Panc1 (cell line): ENCODE measurements at places on chromosomes 2 and 18. TPM values are rescaled to one million over a fixed set of nuclear protein-coding genes. Genes with fewer than 3 reads are reported as not detected.

DNA sequence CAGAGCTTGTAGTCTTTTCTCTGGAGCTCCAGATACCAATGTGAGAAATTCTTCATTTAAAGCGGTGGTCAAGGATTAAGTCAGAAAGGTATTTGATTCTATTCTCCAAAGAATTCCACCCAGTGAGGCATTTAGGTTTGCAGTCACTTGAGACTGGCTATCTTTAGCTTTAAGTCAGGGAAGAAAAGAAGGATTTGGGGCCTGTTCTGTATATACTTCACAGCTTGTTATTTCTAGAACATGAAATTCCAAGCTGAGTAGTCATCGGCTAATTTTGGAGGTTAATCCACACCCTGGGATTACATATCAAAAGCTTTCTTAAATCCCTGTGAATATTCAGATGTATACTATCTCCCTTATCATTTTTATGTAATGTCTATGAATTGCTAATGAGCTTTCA lies 39.4 kb downstream of the MYOM1 start:
- no peak for DNase-seq

The CENPA gene
- 55.0 TPM for total RNA-seq

GRCh38 chr2:124572934-124573634 lies 548.0 kb downstream of the CNTNAP5 start:
- DNase-seq, result no peak

DNA sequence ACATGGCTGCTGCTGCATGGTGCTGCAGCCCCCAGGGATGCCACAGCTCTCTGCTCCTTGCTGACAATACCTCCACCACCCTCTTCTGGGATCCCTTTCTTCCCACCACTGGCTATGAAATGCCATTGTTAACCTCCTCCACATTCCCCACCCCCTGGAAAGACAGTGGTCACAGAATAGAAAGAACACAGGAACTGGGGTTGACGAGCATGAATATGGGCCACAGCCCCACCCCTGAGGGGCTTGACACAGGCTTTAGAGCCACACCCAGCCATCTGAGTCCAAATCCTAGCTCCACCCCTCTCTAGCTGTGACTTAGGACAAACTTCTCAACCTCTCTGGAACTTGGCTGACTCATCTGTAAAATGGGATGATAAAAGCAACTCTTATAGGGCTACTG lies 47.3 kb downstream of the TMEM163 start:
- no peak for DNase-seq

- DNase-seq, result no peak
These were observed 27.2 kb downstream of the PXDN start for GRCh38 chr2:1717113-1717512.

The PTCD3 gene
- 93.9 TPM for total RNA-seq

DNA sequence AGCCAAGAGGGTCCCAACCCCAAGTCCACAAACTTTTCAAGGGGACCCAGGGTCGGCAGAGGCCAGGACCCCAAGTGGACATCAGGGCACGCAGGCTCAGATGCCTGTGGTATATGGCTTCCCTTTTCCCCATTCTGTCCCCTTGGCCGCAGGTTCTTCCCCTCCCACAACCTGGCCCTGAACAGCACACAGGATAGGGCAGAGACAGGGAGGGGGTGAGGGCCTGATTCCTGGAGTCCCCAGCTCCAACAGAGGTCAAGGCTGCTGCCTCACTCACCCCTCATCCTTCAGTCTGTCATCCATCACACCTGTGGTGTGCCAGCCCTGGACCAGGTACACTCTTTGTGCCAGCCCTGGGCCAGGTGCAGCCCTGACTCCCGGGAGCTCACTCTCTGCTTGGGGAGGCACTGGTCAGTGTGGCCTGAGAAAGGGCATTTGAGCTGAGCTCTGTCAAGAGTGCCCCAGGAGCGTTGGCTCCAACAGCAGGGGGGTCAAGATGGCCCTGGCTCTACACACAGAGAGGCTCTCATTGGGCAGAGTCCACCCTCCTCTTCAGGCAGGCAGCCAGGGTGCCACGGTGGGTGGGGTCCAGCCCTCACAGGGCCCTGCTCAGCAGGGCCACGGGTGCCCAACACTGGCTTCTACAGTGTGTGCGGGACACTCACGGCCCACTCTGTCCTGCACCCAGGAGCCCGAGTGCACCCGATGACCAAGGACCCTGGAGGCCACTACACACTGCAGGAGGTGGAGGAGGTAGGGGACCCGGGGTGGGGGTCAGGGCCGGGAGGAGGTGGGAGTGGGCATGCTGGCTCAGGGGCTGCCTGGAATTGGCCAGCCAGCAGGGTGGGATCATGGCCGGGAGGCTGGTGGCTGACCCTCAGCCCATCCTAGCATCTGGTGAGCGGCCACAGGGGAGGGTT lies 1.6 kb downstream of the AGXT start:
- DNase-seq, result no peak

GRCh38 chr2:20430461-20431300 lies 16.2 kb upstream of the RHOB start:
- no peak for DNase-seq

DNA sequence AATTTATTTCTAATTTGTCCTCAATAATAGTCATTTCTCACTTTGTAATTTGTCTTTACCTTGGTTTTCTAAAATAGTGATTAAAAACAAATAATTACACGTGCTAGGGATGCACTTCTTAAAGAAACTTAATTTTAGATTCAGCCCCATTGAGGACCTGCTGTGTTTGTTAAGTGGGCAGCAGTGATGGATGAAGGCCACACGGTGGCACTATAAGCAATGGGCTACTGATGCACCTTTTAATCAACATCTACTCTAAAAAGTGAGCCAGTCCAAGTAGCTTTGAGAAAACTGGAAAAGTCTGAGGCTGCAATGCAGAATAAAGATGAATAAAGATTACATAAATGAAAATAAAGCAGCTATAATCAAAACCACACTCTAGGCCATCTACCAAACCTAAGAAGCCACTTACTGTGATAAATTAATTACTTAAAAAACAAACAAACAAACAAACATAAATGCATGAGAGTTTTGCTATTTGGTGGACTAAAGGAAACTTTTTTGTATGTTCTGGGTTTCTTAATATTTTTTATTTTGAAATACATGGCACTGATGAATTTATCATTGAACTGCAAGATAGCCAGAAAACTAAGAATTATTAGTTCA lies 89.3 kb downstream of the PDE11A start:
- DNase-seq, result peak; percentile 33

GRCh38 chr2:2640371-2640770 lies 309.3 kb upstream of the MYT1L start:
- no peak for DNase-seq

The MBOAT2 gene
- total RNA-seq, result 34.8 TPM

GRCh38 chr2:128838244-128838643 lies 519.6 kb upstream of the HS6ST1 start:
- DNase-seq, result no peak

DNA sequence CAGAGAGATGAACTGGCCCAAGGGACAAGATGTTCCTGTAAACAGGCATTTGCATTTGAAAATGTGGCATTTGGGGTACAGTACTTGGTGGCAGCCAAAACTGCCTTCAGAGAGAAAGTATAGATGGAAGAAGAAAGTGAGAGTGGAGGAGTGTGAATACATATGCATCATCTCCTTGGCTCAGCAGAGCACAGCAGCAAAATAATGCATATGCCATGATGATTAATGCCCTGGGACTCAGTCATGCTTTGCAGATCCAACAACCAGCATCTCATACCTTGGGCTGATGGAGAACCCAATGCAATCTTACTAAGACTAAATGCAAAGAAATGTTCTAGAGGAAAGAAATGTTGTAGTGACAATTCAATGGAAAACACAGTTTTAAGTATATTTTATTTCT lies 29.7 kb upstream of the CYTIP start:
- DNase-seq, result no peak

- DNase-seq, result no peak
These were observed 319.9 kb downstream of the CMPK2 start for GRCh38 chr2:6545795-6546194.

DNA sequence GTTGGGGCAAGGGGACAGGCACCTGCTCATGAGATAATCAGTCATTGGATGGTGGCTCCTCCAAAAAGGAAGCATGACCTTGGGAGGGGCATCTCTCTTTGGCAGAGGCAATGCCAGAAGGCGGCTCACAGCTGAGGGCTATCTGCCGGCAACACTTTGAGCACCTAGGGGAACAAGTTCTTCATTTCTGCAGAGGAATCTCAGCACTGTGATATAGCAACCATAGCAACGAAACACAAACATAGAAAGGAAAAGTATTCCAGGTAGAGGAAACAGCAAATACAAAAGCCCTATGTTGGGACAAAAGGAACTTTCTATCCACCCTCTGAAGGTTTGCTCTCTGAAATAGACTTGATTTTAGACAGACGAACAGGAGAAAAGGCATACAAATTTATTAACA lies 89.1 kb upstream of the NEDD4L start:
- no peak for DNase-seq

The AFF3 gene
- 2.2 TPM for total RNA-seq

- DNase-seq, result no peak
These were observed 24.7 kb downstream of the COPS7B start for GRCh38 chr2:231810905-231811304.

DNA sequence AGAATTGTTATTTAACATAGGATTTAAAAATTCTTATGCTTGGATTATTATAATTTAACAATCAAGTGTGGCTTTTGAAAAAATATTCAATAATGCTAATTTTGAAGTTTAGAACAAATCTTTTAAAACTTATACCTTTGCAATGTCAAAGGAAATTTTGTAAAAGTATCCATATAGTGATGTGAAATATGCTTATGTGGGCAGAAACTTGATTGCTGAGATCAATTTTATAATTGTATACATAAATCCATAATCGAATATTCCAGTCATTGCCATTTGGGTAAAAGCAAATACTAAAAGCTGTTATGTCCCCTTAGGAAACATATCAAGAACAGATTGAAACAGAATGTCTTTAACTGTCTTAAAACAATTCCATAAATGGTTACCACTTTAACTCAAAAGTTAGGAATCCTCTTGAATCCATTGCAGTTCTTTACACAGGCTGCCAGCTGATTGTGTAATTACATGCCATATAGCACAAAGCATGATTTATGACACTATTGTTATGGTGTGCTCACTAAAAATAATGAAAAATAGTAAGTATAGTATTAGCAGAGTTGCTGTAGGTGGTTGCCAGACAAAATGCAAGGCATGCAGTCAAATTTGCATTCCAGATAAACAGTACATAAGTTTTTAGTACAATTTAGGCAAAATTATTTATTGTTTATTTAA lies 24.2 kb downstream of the PLCL1 start:
- no peak for DNase-seq

- no peak for DNase-seq
These were observed 273.3 kb downstream of the NDUFA10 start for GRCh38 chr2:239751679-239752355.

- no peak for DNase-seq
These were observed 181.6 kb downstream of the AFF3 start for GRCh38 chr2:99960790-99961189.

DNA sequence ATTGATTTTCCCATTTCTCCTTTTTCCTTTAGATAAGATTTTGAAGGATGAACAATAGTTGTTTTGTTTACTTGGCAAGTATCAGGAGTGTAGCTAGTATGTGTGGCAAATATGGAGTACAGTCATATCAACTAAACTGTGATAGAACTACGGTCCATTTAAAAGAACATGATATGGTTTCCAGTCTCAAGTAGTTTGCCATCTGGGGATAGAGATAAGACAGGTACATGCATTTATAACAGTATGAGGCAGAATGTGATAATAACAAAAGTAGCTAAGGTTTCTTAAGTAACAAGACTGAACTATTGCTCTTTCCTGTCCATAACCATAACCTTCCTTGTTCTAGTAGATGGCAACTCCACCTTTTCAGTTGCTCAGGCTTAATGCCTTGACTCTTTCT lies 75.6 kb upstream of the TACR1 start:
- DNase-seq, result no peak

DNA sequence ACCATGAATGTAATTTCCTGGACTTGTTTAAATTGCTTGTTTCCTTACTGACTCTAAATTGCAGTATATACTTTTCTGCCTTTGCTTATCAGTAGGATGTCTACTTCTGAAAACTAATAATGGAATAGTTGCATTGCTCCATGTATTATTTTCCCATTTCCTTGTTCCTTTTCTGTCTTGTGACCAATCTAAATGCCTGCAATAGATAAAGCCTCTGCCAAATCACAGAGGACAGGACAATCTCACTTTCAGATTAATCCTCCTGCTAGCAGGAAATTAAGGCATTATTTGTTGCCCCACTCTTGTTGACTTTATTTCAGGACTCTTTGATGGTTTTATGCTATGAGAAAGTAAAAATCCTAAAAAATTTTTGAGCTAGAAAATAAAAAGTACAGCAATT lies 4.7 kb upstream of the ESCO1 start:
- no peak for DNase-seq

DNA sequence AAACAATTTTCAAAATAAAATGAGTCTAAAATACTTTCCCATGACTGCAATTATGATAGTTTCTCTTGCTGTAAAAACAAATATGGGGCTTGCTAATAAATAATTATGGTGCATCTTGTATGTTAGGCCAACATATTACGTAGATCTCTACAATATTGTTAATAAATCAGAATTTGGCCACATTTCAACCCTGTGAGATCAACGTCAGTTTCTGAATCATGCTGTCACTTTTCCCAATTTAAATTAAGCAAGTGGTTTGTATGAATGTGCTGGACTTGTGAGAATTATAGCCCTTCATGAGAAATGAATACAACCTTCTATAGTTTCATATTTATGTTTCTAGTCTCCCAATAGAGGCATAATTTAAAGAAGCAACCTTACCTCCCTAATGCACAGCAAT lies 808.9 kb downstream of the SUCLG1 start:
- no peak for DNase-seq

The ASIC4 gene
- total RNA-seq, result 0.21 TPM

The KATNAL2 gene
- 2.6 TPM for total RNA-seq
